ENCODE measurements at places on chromosomes 13 and 19. TPM values are rescaled to one million over a fixed set of nuclear protein-coding genes. Genes with fewer than 3 reads are reported as not detected.

SSC5D gene
- polyA plus RNA-seq, result 2.6 TPM

FAAP24 gene
- 3.9 TPM for polyA plus RNA-seq

DNA sequence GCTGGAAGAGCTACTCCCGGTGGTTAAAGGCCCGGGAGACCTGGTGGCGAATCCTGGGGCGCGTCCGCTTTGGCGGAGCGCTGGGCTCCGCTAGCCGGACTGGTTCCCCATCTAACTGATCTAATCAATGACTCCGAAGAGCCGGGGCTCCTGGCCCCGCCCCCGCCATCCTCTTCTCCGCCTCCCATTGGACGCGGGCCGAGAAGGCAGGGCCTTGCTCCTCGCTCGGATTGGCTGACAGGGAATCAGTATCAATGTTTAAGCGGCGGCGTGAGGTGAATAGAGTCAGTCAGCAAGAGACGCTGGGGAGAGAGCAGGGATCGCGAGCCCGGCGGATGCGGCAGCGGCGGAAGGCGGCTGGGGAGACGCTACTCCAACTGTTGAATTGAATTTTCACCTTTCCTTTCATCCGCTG is 1.7 kb upstream of the PCDH17 start:
- H3K4me1 ChIP-seq, result 0 out of 2 replicates have a peak, but pooled peaks cover 4% of the 10 kb centered on the region
- peak overlapping the region; percentile 70 for H3K4me3 ChIP-seq
- peak; percentile 95 for DNase-seq
- H3K36me3 ChIP-seq, result no peaks in the 10 kb centered on the region
- H3K27ac ChIP-seq, result no peak overlapping the region

GRCh38 chr13:82717249-82717648 is 1165.0 kb downstream of the SLITRK1 start:
- H3K27me3 ChIP-seq, result no peaks in the 10 kb centered on the region
- no peaks in the 10 kb centered on the region for H3K4me1 ChIP-seq
- H3K4me3 ChIP-seq, result no peak overlapping the region
- H3K27ac ChIP-seq, result no peak overlapping the region
- H3K36me3 ChIP-seq, result no peaks in the 10 kb centered on the region

- H3K27me3 ChIP-seq, result no peaks in the 10 kb centered on the region
- H3K4me3 ChIP-seq, result peak within 1 kb of the TSS; percentile 78
- DNase-seq, result peak; percentile 86
- peaks cover 28% of the 10 kb centered on the region for H3K36me3 ChIP-seq
These were observed at the start of gene TPM4 for GRCh38 chr19:16076154-16076957. TSS of gene TPM4 (plus strand) at chr19:16076495. CDS start at chr19:16076566, 71 bp downstream.

GRCh38 chr13:53105890-53106289 is 77.3 kb downstream of the OLFM4 start:
- H3K27ac ChIP-seq, result no peak overlapping the region
- H3K27me3 ChIP-seq, result no peaks in the 10 kb centered on the region
- H3K4me3 ChIP-seq, result no peak overlapping the region

- H3K4me1 ChIP-seq, result peaks cover 40% of the 10 kb centered on the region
- H3K27ac ChIP-seq, result no peak overlapping the region
- H3K4me3 ChIP-seq, result no peak overlapping the region
- DNase-seq, result no peak
These were observed 28.4 kb downstream of the MCF2L start for GRCh38 chr13:112997188-112998130.

- no peak for DNase-seq
- no peak overlapping the region for H3K4me3 ChIP-seq
- H3K4me1 ChIP-seq, result no peaks in the 10 kb centered on the region
- H3K27ac ChIP-seq, result no peak overlapping the region
- H3K36me3 ChIP-seq, result no peaks in the 10 kb centered on the region
- no peaks in the 10 kb centered on the region for H3K27me3 ChIP-seq
These were observed 67.3 kb upstream of the TSHZ3 start for GRCh38 chr19:31416548-31416947.

DNA sequence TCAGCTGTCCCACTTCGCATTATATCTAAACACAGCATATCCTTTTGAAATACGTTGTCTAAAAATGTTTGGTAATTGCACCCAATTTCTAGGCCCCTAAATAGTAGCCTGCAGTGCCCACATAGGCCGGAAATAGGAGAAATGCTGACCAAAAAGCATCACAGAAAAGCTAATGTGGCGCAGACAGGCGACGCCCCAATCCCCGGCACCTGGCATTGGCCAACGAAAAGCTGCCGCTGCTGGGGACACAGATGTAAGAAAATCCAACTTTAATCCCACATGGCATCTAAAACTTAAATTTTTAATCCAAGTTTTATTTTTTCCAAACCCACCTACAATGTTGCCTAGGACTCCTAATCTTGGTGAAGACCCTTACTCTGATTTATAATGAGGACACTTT is 4.0 kb downstream of the SAFB2 start:
- DNase-seq, result no peak
- H3K36me3 ChIP-seq, result peaks cover 59% of the 10 kb centered on the region
- H3K27ac ChIP-seq, result no peak overlapping the region

GRCh38 chr19:55454787-55455243 is 6.6 kb downstream of the ISOC2 start:
- H3K36me3 ChIP-seq, result no peaks in the 10 kb centered on the region
- no peak overlapping the region for H3K27ac ChIP-seq
- peaks cover 11% of the 10 kb centered on the region for H3K27me3 ChIP-seq
- peaks cover 19% of the 10 kb centered on the region for H3K4me1 ChIP-seq
- DNase-seq, result peak; percentile 73
- H3K4me3 ChIP-seq, result no peak overlapping the region

Data from SK-N-SH (cell line).